ENCODE measurements at places on chromosomes 12 and 14.

GRCh38 chr12:71576496-71576895 is 87.2 kb downstream of the ZFC3H1 start:
- no peak for DNase-seq

GRCh38 chr12:50220363-50220995 is 53.3 kb upstream of the CERS5 start:
- peak; percentile 10 for DNase-seq

GRCh38 chr14:104382361-104383087 is 197.0 kb upstream of the C14orf180 start:
- DNase-seq: no peak

GRCh38 chr14:95253039-95253630 is 66.6 kb downstream of the CLMN start:
- DNase-seq: no peak

GRCh38 chr12:49161092-49161795 is 27.6 kb downstream of the TUBA1A start:
- no peak for DNase-seq

- DNase-seq: no peak
Observed at GRCh38 chr12:94602024-94602423, 48.3 kb downstream of the TMCC3 start.

- no peak for DNase-seq
Observed at GRCh38 chr12:132467511-132467910, 22.4 kb upstream of the FBRSL1 start.

- no peak for DNase-seq
Observed at GRCh38 chr12:64039281-64039871, 182.7 kb downstream of the KICS2 start.

DNA sequence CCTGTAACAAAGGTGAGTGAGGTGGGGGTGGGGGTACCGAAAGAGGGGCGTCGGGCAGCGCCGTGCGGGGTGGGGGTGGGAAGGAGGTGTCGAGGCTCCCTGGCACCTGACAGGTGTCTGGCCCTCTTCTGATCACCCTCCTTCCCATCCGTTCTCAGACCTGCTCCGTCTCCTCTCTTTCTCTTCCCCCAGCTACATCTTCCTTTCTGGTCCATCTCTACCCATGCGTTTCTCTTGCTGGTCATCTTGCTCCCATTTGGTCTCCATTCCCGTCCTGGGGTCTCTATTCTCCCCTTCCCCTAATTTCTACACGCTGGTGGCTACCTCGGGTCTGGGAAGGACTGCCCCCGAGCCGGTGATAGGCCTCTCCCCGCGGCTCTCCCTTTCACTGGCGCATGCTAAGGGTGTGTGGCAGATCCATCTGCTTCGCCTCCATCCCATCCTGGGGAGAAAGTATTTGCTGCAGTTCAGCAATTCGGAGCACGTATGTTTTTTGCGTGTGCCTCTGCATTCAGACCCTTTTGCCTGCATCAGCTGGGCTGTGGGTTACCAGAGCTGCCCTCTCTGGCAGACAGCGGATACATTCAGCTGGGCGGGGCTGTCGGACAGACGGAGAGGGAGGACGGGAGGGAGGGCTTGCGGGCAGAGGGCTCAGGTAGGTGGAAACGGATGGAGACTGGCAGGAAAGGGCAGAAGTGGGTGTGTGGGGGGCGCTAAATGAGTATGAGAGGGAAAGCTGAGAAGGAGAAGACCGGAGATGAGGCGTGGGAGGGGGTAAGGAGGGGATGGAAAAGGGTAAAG is 730 bp downstream of the CLSTN3 start:
- DNase-seq: no peak

- no peak for DNase-seq
Observed at GRCh38 chr12:59695379-59695778, 99.5 kb downstream of the SLC16A7 start.

DNA sequence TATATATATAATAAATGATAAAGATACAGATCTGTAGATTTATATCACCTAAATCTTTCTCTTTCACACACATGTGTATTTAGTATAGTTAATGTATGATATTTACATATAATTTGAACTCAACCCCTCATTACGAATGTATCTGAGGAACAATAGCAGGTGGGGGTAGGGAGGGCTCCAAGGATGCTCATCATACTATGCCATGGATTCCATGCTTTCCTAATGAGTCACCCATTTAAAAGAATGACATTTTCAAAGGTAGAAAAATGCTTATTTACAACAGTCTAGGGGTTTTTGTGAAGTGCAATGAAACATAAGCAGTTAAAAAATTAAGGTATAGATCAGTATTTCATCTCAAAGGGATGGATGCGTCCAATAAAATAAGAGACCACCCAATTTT is 181.6 kb downstream of the SOX5 start:
- no peak for DNase-seq

GRCh38 chr12:130953771-130954543 is at the start of gene ADGRD1:
TSS of gene ADGRD1 (plus strand) at chr12:130953907. CDS start at chr12:130954466, 559 bp downstream.
- no peak for DNase-seq

GRCh38 chr12:53660041-53660440 is 15.8 kb downstream of the ATP5MC2 start:
- no peak for DNase-seq

DNA sequence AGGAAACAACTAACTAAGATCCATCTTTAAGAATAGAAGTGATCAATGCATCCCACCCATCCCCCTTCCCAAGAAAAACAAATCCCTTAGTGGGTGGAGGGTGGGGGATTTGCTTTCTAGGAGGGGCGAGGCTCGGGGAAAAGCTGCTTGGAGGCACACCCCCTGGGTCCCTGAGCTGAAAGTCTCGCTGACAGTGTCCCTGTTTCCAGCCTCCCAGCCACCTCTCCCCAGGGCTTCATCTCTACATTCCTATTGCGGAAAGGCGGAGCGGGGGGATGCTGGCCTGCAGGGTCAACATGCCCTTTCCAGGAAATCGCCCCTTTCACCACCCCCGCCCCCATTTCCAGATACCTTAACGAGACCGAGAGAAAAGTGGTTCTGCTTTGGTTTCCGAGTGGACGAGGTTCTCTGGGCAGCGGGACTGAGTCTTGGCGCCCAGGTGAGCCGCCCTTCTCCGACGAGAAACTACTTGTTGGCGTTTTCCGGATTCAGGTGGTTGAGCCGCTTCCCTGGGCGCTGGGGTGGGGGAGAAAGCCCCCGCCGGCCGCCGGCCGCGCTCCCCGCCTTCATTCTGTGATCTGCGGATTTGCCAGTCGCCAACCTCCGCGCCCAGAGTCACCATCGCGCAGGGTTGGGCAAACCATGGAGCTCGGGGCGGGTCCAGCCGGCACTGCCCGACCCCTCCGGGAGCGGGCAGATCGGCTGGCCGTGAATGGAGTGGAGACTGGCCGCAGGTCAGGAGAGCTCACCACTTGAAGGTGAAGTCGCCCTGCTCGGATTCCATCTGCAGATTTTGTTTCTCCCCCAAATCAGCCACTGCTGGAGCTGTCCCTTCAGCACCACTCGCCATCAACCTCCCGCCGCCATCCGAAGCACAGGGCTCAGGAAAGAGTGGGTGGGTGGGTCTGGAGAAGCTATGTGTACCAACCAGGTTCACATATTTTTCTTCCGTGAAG is 505 bp downstream of the KCNC2 start:
- peak; percentile 53 for DNase-seq

DNA sequence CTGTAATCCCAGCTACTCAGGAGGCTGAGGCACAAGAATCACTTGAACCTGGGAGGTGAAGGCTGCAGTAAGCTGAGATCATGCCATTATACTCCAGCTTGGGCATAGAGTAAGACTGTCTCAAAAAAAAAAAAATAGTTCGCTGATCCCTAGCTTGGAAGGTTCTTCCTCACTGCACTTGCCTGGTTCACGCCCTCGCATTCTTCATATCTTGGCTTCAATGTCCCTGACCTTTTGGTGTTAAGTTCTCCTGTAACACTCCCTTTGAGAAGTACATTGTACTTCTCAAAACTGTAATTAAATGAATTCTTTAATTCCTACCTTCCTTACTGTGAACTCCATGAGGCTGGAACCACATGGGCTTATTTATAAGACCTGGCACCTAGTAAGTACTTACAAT is 16.5 kb upstream of the TPCN1 start:
- no peak for DNase-seq

DNA sequence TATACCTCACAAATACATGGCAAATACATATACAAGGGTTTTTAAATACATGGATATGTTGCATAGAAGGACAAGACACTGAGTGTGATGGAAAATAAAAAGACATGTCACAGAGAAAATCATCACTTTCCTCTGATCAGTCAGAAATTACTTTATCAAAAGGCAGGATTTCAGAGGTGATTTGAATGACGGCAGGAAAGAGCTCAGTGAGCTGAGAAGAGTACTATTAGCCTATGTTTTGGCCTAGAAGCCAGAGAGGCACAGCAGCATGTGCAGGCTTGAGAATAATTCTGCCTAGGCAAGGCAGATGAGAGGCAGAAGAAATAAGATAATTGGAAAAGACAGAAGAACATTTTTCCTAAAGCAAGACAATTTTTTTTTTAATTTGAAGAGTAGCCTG is 94.9 kb downstream of the BCAT1 start:
- DNase-seq: no peak

DNA sequence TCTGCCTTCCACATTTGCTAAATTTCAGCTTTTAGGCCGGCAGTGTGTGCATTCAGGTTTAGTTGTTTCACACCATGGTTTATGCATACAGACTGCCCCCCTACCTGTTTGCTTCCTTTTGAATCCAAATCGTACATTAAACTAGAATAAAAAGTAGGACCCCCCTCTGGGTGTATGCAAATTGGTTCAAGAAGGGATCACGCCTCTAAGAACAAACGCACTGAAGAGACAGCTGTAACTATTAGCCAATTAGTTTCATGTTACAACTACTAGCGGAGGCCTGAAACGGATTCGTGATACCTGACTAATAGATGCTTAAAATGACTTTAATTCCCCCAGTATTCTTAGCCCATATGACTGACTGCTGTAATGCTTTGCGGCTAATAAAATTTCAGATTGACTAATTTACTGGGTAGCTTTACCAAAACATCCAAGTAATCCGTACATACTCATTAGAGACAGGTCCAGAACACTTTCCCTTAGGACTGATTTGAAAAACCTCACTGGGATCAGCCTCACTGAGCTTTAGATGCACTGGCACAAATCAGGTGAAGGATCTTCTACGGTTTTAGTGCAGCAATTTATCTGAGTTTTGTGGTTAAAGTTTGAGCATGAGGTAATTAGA is 411.8 kb downstream of the NPAS3 start:
- no peak for DNase-seq

- no peak for DNase-seq
Observed at GRCh38 chr12:17352164-17352563, 737.8 kb downstream of the RERGL start.

- peak; percentile 55 for DNase-seq
Observed at GRCh38 chr12:92649511-92650227, 53.1 kb upstream of the PLEKHG7 start.

GRCh38 chr12:41636653-41637052 is 448.5 kb downstream of the PDZRN4 start:
- no peak for DNase-seq

GRCh38 chr12:96134200-96134599 is 60.0 kb upstream of the ELK3 start:
- DNase-seq: no peak

- DNase-seq: no peak
Observed at GRCh38 chr12:91978143-91978542, 167.5 kb downstream of the BTG1 start.

DNA sequence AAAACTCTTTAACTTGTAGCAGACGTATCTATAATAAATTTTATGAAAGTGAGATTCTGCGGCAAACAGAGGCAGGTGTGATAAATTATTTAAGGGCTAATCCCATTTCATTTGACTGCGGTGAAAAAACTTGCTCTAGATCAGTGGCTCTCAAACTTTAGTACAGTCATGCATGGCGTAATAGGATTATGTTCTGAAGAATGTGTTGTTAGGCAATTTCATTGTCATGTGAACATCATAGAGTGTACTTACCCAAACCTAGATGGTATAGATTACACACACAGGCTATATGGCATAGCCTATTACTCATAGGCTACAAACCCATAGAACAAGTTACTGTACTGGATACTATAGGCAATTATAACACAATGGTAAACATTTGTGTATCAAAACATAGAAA is 83.7 kb downstream of the HEATR5A start:
- no peak for DNase-seq

GRCh38 chr12:13442457-13442856 is 245.9 kb downstream of the EMP1 start:
- no peak for DNase-seq

GRCh38 chr12:68479896-68480291 is 130.8 kb upstream of the RAP1B start:
- DNase-seq: no peak

DNA sequence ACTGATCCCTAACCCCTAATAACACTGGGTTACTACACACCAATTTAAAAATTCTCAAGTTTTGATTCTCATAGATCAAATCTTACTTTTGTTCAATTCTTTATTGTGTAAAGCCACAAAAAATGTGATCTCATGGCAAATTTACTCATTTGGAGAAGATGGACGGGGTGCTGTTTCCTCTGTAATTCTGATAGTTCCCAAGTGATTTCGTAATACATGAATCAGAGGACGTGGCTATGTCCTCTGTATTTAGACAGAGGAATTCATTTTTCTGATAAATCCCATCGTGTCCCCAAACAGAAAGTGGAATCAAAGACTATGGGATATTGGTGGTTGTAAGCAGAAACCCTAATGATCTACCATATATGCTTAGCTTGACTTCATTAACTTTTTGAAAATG is 76.6 kb upstream of the GNG2 start:
- no peak for DNase-seq

DNA sequence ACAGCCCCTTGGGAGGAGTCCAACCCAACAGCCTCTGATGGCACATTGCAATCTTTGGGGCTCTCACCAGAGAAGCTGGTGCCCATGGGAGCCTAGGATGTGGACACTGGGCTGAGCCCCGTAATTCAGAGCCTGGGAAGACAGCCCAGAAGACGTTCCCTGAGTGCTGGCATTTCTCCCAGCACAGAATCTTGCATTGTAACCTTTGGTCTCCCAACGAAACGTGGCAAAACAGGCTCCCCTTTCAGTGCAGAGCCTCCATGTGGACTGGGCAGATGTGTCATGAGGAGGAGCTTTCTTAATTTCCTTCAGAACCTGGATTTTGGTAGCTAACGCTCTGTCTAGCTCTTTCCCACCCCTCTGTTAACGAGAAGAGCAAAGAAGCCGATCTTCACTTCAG is 26.3 kb downstream of the BATF start:
- no peak for DNase-seq

- DNase-seq: no peak
Observed at GRCh38 chr14:72598306-72598705, 295.6 kb downstream of the DPF3 start.
